ENCODE measurements at places on chromosomes 7 and 10. TPM values are rescaled to one million over a fixed set of nuclear protein-coding genes. Genes with fewer than 3 reads are reported as not detected.

- H3K4me3 ChIP-seq, result no peak overlapping the region
- no peak overlapping the region for H3K27ac ChIP-seq
- no peaks in the 10 kb centered on the region for H3K36me3 ChIP-seq
- no peak for DNase-seq
Measured at GRCh38 chr10:124842721-124843120, 41.1 kb downstream of the ABRAXAS2 start.

DNA sequence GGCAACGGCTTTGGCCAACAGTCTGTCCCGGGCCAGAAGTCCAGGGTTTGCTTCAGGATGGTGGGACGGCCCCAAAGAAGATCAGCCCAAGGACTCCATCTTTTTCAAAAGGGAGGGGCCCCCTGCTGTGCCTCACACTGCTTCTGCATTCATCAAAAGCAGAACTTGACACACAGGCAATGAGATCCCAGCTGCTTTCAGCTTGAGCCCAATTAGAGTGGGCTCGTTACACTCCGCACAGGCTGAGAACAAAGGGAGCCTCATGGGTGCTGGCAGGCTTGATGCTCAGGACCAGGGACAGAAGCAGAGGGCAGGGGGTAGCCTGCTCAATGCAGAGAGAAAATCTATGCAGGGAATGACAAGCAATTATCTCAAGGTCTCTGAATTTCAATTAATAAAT, 45.5 kb downstream of the VOPP1 start:
- no peaks in the 10 kb centered on the region for H3K36me3 ChIP-seq
- H3K4me3 ChIP-seq, result no peak overlapping the region
- H3K27ac ChIP-seq, result no peak overlapping the region
- no peaks in the 10 kb centered on the region for H3K27me3 ChIP-seq
- peaks cover 20% of the 10 kb centered on the region for H3K4me1 ChIP-seq
- DNase-seq, result no peak

The FAM237B gene
- not detected for total RNA-seq

The NPM3 gene
- 28.7 TPM for total RNA-seq

The LIPK gene
- not detected for total RNA-seq

The PPP1R17 gene
- total RNA-seq, result not detected
